ENCODE measurements at places on chromosomes 6 and 20.
A peak's percentile ranks its signal among the peaks of the same experiment; 100 is the strongest.

DNA sequence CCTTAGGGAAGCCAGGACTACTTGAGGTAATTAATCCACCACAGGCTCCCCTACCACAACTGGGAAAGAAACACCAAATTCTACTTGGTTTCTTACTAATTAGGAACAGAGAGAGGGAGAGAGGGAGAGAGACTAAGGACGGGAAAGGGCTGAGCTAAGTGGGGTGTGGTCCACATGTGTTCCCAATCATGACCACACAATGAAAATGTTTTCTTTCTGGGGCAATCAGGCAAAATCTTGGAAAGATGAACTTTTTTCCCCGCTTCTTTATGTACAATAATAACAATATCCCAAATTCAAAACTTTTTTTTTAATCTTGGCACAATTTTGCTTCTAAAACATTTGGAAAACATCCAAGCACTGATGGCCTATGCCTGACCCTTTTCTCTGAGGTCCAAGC is 734.4 kb downstream of the MAFB start:
- DNase-seq: no peak

GRCh38 chr6:17103715-17104114 is 1.9 kb downstream of the STMND1 start:
- peak; percentile 15 for DNase-seq

GRCh38 chr20:61300709-61301108 is 48.6 kb downstream of the CDH4 start:
- no peak for DNase-seq

- no peak for DNase-seq
These were observed 98.7 kb downstream of the TRERF1 start for GRCh38 chr6:42352856-42353564.

DNA sequence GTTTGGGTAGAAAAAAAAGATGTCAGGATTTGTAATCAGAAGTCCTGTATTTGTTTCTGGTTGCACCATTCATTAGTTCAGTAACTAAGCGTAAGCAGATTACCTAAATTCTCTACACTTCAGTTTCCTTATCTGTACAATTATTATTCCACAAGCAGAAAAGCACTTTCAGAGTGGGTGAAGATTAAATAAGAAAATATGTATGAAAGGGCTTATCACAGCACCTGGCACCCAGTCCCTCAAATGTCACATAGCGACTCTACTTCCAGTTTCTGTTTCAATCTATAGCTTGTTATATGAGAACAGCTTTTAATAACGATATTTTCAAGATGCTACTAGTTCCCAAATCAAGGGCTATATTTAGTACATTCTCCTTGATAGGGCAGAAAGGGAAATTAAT is 31.4 kb downstream of the RGS17 start:
- DNase-seq: peak; percentile 82

- no peak for DNase-seq
These were observed 32.7 kb downstream of the HLA-A start for GRCh38 chr6:29974901-29975560.

DNA sequence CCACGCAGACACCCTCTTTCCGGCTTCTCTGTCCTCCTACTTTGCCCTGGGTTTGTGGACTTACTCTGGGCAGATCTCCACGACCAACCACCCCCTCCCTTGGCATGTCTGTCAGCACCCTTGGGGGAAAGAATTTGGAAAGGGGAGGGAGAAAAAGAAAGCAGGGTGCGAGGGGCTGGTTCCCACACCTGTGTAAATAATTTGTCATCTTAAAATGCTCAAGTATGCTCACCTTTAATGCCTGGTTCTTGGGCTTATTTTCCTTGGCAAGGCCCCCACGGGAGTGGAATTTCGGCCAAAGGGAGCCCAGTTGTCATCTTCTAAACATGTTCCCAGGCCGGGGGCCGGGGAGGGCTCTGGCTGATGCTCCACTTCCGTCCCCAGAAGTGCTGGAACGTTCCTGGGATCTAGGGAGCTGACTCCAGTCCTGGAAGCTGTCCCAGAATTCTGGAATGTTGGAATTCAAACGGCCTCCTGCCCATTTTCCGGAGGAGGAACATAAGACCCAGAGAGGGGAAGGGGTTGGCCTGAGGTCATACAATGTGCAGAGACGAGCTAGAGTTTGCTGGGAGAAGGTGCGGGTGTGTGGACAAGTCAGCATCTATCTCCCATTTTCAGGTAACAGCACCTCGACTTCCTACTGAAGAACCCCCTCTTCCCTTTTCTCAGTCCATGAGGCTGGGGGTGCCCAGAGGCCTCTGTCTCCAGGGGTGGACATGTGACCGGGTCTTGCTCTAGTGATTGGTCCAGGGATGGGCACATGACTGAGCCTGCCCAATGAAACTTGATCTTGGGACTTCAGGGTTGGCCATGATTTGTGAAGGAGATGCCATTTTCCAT is 122.3 kb downstream of the CEBPB start:
- DNase-seq: no peak

GRCh38 chr6:104413767-104414166 is 446.0 kb downstream of the HACE1 start:
- DNase-seq: peak; percentile 82

DNA sequence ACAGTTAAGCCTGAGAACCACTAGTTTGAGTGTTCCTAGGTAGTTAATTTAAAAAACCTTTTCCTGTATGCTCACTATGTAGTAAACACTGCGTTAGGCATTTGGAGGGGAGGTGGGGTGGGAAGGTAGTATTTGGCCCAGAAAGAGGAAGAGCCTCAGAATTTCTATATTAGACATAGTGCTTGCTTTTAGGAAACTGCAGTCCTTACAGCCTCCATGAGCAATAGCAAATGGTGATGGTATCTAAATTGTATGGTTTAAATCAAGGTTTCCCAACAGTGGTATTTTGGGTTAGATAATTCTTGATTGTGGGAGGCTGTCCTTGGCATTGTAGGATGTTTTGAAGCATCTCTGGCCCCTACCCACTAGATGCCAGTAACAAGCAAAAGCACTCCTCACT is 61.5 kb upstream of the RIPOR2 start:
- no peak for DNase-seq
